ENCODE measurements at places on chromosomes 7 and 10.

DNA sequence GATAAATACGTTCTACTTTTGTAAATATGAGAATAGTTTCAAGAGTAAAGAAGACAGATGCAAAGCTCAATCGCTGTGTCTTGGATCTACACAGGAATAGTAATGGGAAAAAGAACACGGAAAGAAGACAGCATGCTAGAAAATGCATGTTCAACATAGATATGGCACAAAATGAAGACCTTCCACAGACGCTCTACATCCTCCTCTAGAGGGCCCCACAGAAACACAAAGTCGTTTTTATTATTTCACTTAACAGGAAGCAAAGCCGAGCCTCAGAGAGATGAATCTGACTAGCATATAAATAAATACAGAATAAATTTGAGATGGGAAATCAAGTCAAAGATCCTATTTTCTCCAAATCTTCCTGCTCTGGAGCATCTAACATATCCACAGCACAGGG lies 292.6 kb downstream of the PARD3 start:
- peak; percentile 28 for DNase-seq

DNA sequence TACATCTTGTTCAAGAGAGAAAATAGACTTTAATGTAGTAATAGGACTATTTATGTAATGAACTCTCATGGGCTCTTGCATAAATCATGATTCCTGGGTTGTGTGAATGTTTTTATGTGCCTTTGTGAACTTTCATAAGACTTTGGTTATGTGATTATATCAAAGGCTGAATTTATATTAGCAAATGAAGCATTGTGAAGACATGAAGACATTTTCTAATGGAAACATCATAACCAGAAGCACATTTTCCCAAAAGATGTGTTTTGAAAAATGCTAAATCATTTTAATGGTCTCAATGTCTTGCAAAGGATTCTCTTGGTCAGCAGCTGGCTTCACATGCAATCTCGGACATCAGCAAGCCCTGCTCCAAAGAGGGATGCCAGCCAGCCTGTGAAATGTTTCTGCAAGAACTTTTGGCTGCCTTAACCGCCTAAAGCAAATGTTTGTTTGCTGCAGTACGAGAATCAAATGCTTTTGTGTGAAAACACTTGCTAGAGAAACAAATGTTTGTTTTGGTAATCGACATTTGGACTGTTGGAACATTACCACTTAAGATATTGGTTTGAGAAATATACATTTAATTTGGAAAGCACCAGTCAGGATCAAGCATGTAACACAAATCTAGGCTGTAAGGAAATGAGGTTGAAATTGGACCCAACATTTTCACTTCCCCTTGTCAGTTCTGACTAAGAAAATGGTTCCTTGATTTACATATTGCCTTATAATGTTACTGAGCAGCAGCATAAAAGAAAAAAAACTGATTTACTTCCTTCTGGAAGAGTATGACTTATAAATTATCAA lies 102.1 kb downstream of the RTKN2 start:
- DNase-seq, result peak; percentile 81

- no peak for DNase-seq
These were observed 8.5 kb upstream of the NFE2L3 start for GRCh38 chr7:26143298-26144048.

GRCh38 chr7:30647589-30648364 lies 34.5 kb downstream of the CRHR2 start:
- DNase-seq, result no peak

- DNase-seq, result no peak
These were observed 226.0 kb downstream of the KLF6 start for GRCh38 chr10:3559011-3559410.

GRCh38 chr7:40709062-40709964 lies 574.5 kb downstream of the SUGCT start:
- no peak for DNase-seq

- no peak for DNase-seq
These were observed 420 bp upstream of the KLHL7 start for GRCh38 chr7:23105086-23105643.

DNA sequence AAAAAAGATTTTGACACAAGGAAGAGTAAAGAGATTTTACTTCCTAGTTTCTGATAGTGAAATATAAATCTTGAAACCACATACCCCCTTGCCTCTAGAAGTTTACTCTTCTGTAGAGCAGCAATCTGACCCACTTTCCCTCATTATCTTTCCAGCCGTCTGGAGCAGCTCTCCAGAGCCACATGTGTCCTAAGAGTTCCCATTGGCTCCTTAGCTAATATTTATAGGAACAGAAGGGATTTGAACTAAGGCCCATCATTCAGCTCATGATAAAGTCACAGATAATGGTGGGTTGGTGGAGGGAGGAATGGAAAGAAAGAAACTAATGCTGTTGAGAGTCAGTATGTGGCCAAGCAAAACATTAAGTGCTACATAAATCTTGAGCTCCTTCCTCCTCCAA lies 121.8 kb downstream of the INHBA start:
- DNase-seq, result no peak

GRCh38 chr7:149854611-149855360 lies 16.6 kb downstream of the ZNF862 start:
- DNase-seq, result peak; percentile 48

- DNase-seq, result no peak
These were observed 166.7 kb upstream of the BET1 start for GRCh38 chr7:94170836-94171235.

GRCh38 chr10:110147961-110148360 lies 59.4 kb upstream of the MXI1 start:
- DNase-seq, result no peak

DNA sequence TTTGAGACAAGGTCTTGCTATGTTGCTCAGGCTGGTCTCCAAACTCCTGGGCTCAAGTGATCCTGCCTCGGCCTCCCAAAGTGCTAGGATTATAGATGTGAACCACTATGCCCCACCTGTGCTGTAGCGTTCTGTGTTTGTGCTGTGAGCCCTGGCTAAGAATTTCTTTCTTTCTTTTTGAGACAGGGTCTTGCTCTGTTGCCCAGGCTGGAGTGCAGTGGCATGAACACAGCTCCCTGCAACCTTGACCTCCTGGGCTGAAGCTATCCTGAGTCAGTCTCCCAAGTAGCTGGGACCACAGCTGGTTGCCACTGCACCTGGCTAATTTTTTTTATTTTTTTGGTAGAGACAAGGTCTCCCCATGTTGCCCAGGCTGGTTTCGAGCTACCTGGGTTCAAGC lies 11.4 kb downstream of the TSPAN13 start:
- no peak for DNase-seq

DNA sequence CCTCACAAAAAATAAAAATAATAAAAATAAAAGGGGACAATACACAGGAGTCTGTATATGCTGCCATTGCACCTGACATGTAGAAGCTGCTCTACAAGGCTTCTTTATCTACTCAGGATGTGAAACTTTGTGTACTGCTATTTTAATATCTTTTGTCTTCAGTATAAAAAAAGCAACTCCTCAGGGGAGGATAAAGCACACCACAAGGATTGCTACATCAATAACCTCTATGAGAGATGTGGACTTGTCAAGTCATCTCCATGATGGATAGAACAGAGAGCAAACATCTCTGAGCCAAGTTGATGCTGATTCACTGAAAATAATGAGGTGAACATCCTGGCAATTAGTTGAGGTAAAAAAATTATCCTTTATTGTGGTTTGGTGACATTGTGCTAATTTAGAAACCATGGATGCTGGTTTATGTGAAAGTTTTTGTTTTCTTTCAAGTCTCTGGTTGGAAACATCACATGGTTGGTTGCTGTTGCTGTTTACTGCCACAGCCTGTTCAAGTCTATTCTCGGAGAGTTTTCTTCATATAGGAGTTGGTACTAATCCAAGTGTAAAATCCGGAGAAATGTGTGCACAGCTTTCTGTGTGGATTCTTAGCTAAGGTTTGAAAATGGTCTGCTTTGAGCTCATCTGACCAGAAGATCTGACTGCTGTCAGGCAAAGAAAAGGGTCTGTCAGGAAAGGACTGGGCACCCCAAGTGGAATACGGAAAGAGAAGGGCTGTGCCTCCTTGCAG lies 1.5 kb upstream of the HECW1 start:
- peak; percentile 45 for DNase-seq

DNA sequence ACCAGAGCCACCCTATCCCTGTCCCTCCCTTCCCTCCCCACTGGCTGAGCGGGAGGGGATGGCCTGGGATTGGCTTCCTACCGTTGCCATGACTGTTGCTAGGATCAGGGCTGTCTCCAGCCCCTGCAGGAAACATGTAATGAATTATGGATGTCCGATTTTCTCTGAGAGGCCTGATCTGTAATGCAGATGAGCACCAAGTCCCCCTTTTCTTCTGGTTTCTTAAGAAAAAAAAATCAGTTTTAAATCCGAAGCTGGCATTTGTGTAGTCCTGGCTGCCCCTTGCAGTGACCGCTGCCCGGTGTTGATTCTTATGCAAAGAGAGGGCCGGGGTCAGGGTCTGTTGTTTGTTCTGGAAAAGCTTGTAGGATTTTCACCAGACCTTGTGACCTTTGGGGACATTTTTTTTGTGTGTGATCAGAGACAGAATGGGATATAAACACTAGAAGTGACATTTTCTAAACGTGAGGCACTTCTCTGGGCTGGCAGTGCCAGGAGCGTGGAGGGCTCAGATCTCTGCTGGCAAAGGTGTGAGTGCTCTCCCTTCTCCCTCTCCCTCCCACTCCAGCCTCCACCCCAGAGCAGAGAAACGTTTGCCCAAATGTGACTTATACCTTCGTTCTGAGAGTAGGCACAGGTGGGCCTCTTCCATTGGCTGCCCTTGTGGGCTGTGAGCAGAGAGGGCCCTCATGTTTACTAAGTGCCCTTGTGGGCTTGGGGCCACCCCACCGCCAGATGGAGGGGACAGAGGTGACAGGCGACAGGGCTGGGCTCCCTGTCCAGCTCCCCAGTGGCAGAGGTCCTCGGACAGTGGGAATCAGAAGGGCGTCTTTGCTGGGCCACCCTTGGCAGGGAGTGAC lies 127.5 kb downstream of the DNAJB6 start:
- DNase-seq, result no peak

- DNase-seq, result no peak
These were observed 11.8 kb upstream of the PRKAR1B start for GRCh38 chr7:738723-739454.
